ENCODE measurements at places on chromosomes 13 and 19.

GRCh38 chr19:3020321-3020960 lies 8.6 kb downstream of the TLE2 start:
- no peak for DNase-seq

- DNase-seq = no peak
Measured at GRCh38 chr19:45739498-45740439, 6.5 kb downstream of the MEIOSIN start.

DNA sequence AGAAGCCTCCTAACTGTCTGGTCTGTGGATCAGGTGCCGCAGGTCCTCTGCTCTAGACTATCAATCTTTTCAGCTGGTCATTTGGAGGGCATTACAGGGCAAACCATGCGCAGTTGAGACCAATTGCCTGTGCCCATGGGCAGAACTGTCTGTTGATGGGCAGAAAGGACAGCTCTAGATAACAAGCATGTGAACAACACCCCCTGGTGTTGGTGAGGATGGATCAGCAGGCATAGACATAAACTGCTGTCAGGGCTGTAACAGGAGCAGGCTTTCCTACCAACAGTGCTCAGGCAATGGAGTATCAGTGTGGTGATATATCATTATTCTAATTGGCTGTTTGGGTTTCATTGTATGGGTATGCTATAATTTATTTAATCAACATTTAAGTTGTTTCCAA lies 104.7 kb upstream of the KL start:
- peak; percentile 60 for DNase-seq

GRCh38 chr19:5683177-5683886 lies 2.5 kb downstream of the HSD11B1L start:
- no peak for DNase-seq

- no peak for DNase-seq
Measured at GRCh38 chr13:99760456-99760855, 211.1 kb downstream of the ZIC5 start.

DNA sequence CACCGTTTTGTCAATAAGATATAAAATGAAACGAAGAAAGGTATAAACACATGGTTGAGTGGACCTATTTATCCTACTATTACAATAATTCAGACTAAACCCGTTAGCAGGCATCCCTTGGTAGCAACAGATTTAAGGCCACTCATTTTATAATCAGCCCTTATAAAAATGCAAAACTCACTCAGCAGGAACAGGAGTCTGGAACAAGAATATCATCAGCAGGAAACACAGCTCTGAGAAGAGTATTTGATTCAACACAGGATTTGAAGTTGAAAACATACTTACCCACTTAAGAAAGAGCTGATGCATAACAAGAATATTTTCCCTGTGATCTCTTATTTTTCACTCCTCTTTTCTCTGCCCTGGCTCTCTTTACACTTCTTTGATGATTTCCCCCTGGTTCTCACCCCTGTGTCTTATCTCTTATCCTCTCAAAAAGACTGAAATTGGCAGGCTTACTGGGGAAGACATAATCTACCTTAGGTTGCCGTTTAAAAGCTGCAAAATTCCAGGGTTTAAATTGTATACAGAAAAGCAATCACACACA lies 1722.7 kb downstream of the SLITRK5 start:
- DNase-seq = no peak

DNA sequence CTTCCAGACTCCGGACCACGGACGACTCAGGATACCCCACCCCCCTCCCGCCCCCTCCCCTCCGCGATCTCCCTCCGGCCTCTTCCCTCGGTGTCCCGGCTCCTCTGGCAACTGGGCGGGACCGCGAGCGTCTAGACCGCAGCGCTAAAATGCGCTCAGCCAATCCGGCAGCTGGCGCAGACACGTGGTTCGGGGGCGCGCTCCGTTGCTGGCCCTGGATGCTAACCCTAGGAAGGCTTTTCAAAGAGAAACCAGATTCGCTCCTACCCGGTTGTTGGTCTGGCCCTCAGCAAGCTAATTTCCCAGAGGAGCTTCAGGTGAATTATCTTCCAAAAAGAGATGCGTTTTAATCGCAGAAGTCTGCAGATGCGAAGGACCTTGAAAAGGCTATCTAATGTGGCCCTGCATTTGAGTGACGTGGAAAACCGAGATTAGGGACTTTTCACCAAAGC lies at the start of gene DZIP1:
Gene DZIP1 (minus strand): TSS at position 106 of the 452 bp plus-strand sequence. CDS start 2,677 bp downstream, outside the sequence.
- DNase-seq = peak; percentile 88

- DNase-seq = peak; percentile 77
Measured at GRCh38 chr13:44249431-44249836, 124.2 kb upstream of the SERP2 start.

- no peak for DNase-seq
Measured at GRCh38 chr13:30355384-30355699, 48.0 kb upstream of the KATNAL1 start.

GRCh38 chr19:51695702-51696315 lies 2.7 kb downstream of the SPACA6 start:
- no peak for DNase-seq

DNA sequence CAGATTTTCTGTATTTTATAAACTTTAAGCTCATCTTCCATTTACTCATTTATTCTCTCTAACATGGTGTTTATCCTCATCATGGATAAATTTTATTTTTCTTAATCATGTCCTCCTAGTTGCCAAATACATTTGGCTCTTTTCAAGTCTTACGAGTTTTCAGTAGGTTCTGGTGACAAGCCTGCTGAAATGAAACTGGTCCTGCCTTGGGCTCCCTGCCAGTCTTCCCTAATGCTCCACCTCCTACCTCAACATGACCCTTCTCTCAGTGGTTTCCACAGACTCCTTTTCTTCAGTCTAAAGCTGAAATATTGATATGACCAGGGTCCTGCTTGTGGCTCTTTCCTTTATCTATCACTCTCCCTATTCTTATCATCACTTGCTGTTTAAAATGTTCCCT lies 81.2 kb downstream of the TRPC4 start:
- peak; percentile 39 for DNase-seq

- DNase-seq = no peak
Measured at GRCh38 chr13:24076636-24077035, 83.9 kb upstream of the SPATA13 start.

DNA sequence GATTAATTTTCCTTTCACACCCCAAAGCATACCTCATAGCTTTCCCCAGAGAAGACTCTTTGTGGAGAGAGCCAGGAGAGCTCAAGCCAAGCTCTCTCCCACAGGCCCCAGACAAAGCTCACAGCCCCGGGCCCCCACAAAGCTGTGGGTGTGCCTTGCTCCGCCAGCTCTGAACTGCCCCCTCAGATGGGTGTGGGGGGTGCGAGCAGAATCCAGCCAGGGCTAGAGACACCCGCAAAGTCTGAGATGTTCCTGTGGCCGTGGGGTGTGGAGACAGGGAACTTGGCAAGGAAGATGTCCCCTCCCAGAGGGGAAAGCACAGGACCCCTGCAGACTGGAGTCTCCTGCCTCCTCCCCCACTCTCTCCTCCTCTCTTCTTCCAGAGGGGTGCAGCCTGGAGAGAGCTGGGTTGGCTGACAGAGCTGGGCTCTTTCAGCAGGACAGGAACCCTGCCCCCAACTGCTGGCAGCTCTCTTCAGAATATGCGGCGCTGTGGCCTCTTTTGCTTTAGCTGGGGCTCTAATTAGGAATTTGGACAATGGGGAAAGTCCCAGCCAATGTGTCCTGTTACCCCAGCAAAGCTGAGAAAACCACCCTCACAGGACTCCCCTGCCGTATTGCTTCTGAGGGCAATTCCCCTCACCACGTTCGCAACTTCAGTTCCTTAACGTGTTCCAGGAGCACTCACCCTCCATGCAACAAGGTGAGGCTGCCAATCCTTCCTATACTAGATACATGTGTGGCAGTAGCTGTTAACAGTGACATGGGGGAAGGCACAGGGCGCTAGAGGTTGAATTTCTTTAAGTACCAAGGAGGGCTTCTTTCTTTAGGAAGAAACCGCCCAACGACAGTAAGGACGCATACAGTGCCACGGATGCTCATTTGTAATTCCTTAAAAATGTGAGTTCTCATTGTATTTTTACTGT lies 170.0 kb downstream of the COL4A1 start:
- no peak for DNase-seq

- no peak for DNase-seq
Measured at GRCh38 chr13:95457294-95457693, 95.2 kb upstream of the CLDN10 start.

GRCh38 chr19:38908911-38909310 lies 3.1 kb downstream of the CCER2 start:
- no peak for DNase-seq

GRCh38 chr13:28494778-28495537 lies at the start of gene FLT1:
FLT1 (minus strand) TSS chr13:28495128; CDS start chr13:28494843, 285 bp downstream.
- peak; percentile 46 for DNase-seq

GRCh38 chr13:73997964-73998363 lies 136.2 kb downstream of the KLF12 start:
- DNase-seq = no peak

- peak; percentile 34 for DNase-seq
Measured at GRCh38 chr13:81929988-81930387, 1589.1 kb upstream of the SPRY2 start.

DNA sequence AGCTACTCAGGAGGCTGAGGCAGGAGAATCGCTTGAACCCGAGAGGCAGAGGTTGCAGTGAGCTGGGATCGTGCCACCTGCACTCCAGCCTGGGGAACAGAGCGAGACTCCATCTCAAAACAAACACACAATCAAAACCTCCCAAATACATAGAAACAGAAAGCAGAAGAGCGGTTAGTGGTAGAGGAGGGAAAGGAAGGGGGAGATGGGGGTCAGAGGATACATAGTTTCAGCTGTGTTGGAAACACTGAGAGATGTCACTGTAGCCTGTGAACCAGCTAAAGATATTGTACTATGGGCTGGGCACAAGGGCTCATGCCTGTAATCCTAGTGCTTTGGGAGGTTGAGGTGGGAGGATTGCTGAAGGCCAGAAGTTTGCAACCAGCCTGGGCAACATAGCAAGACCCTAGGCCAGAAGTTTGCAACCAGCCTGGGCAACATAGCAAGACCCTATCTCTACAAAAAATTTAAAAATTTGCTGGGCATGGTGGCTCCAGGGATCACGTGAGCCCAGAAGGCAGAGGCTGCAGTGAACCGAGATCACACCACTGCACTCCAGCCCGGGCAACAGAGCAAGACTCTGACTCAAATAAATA lies 49.9 kb downstream of the GNG7 start:
- no peak for DNase-seq

DNA sequence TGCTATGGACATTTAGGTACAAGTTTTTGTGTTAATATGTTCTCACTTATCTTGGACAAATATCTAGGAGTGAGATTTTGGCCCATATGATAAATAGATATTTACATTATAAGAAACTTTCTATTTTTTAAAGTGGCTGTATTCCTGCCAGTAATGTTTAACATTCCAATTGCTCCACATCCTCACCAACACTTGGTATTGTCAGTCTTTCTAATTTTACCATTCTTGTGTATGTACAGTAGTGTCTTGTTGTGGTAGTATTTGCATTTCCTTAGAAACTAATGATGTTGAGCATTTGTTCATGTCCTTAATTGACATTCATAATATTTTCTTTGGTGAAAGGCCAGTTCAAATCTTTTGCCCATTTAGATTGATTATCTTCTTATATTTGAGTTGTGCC lies 171.4 kb upstream of the TSHZ3 start:
- DNase-seq = no peak

DNA sequence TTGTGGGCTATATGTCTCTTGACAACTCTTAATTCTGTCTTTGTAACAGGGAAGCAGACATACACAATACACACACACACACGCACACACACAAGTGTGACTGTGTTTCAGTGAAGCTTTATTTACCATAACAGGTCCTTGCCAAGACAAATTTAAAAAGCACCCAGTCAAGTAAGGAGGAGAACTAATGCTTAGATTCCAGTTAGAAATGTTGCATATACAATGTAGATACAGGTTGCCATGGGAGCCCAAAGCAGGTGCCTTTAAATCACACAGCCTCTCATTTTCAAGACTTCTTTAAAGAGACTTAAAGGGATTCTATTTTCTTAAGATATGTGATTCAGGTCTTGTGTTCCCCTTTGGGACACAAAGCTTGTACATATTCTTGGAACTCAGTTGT lies 1551.9 kb downstream of the EFNB2 start:
- no peak for DNase-seq

GRCh38 chr19:51131780-51132680 lies 7.3 kb downstream of the SIGLEC9 start:
- DNase-seq = peak; percentile 86

DNA sequence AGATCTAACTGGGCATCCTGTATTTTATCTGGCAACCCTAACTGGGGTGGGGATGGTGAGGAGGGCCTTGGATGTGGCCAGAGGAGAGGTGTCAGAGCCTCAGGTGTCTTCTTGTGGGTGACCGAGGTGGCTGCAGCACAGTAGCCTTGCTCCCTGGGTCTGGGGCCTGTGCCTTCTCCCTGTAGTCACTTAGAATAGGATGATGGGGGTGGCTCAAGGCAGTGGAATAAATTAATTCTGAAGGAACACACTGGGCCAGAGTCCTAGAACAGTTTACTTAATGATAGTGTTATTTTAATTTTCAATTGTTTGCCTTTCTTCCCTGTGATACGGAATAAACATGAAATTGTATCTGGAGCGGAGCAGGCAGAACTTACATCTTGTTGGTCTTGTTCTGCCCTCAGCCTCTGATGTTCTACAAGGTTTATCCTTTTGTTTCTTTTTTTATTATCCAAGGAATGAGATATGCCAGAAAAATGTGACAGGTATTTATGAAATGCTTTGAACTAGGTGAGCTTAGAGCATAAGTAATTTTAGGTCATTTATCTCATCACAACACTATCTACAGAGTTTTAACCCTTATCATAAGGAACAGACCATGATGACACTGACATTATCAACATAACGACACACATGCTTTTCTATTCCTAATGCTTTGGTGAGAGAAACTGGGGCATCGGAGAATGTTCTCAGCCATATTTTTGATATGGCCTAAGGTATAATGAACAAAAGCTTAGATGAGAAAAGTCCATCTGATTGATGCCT lies 51.4 kb downstream of the LRCH1 start:
- DNase-seq = no peak

DNA sequence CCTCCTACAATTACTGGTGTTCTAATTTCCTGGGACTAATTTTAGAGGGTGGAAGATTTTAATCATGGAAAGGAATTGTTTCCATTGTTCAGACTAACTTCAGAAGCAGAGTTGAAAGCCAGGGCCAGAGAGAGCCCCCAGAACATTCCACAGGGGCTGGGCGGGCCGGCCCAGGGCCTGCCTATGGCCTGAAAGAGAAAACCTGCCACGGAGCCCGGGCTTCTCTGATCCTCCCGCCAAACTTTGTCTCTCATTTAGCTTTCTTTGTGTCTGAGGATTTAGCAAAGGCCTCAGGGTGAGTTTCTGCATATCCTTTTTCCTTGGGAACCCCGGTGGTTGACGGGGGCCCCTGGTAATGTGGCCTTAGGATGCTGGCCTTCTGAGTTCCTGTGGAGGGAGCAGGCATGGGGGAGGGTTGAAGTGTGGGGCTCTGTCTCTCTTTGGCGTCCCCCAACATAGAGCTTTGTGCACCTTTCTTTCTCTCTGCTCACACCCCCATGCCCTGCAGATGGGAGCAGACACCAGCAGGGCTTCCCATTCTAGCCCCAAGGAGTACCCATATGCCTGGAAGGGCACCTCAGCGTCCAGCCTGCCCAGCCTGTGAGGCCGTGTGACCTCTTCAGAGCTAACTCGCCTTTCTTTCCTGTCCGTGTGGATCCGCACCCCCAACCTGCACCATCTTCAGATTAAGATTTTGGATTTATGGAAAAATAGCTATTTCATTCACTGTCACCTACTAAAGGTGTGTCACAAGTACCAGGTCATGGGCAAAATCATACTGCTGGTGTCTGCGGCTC lies 539.5 kb downstream of the FGF9 start:
- DNase-seq = no peak
